ENCODE measurements at places on chromosomes 12 and 14.

- DNase-seq = no peak
These were observed 12.7 kb downstream of the CCND2 start for GRCh38 chr12:4286228-4286627.

DNA sequence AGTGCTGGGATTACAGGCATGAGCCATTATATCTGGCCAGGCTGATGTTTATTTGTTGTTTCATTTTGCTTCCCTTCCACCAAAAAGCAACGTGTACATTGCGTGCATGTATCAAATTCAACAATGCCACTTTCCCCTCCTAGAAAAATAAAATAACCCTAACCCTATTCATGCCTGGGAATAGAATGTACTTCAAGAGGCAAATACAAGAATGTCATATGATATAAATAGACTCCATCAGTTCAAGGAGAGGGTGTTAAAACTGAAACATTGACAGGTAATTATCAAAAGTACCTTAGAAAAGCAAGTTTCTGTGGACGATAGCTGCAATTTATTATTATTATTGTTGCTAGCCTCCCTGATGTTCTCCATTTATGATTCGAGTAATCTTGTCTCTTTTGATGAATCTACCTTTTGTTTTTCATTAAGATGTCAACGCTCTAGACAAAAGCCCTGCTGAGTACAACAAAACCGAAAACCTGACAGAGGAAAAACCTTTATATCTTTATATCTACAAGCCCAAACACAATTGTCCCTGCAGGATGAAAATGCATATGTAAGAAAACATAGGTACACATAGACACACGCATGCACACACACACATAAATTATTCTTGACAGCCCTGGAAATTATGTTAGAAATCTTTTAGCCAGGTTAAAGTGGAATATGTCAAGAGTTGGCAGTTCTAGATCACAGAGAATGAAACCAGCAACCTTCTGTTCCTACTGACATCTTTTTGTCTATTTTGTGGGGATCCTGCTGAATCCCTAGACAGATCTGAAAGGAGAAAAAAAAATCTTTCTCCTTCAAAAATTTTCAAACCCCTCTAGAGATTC, 98.9 kb downstream of the BTG1 start:
- DNase-seq = no peak

DNA sequence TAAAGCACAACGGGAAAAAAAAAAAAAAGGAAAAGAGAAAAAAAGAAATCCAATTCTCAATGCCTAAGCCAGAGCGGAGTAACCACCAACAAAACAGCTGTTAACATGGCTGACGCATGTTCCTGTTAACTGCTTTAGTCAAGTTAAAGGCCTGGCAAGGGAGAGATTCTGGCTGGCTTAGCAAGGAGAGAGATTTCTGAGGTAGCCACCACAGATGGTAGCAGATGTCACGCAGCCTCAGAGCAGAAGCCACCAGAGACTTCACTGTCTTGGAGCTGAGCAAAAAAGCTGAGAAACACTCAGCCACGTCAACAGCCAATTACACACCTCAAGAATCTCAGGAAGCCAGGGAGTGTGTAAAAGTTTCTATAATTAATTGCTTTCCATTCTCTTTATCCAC, 87.1 kb downstream of the TMCC3 start:
- DNase-seq = no peak

DNA sequence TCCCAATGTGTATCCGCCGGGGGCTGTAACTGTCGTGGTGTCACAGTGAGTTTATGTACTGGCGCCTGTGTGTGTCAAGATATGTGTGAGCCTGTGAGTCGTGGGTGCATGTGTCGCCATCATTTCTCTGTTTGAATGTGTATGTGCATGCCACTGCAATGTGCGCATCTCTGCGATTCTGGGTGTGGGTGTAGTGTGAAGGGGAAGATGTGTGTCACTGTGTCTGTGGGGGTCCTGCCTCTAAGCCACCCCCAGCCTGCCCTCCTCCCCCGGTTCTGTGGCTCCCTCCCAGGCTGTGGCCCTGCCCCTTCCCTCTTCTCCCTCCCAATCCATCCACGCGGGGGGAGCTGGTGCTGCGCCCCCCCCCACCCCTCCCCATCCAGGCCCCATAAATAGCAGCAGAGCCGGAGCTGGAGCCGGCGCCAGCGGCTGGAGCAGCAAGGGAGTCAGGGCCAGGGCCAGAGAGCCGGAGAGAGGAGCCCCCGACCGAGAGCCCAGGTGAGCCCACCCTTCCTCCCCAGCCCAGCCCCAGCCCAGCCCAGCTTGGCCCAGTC, at the start of gene CPNE6:
CPNE6 (plus strand) TSS at position 419 of the 554 bp plus-strand sequence. CDS start 1,375 bp downstream, outside the sequence.
- peak; percentile 75 for DNase-seq

Data from stimulated activated CD4-positive, alpha-beta T cell treated with anti-CD3 and anti-CD28 coated beads, Interleukin-1b, Interleukin-23, amount 100 ng/mL, for 48 hours (primary cell).